ENCODE measurements at places on chromosomes 2 and 18. TPM values are rescaled to one million over a fixed set of nuclear protein-coding genes. Genes with fewer than 3 reads are reported as not detected.

GRCh38 chr18:42296192-42296591 lies 341.2 kb downstream of the PIK3C3 start:
- H3K4me1 ChIP-seq: no peaks in the 10 kb centered on the region
- no peaks in the 10 kb centered on the region for H3K27me3 ChIP-seq
- DNase-seq: no peak
- no peak overlapping the region for H3K4me3 ChIP-seq
- H3K27ac ChIP-seq: no peak overlapping the region
- no peaks in the 10 kb centered on the region for H3K36me3 ChIP-seq

The OTX1 gene
- not detected for total RNA-seq

The LYG2 gene
- total RNA-seq: not detected

The ZSWIM2 gene
- not detected for total RNA-seq

The C2orf80 gene
- total RNA-seq: not detected

- H3K27me3 ChIP-seq: no peaks in the 10 kb centered on the region
- H3K27ac ChIP-seq: no peak overlapping the region
- H3K4me1 ChIP-seq: peaks cover 21% of the 10 kb centered on the region
- H3K4me3 ChIP-seq: no peak overlapping the region
Observed at GRCh38 chr2:229900012-229900411, 21.8 kb downstream of the TRIP12 start.

GRCh38 chr2:134325696-134326095 lies 71.8 kb downstream of the MGAT5 start:
- H3K27me3 ChIP-seq: no peaks in the 10 kb centered on the region
- H3K36me3 ChIP-seq: peaks cover 4% of the 10 kb centered on the region
- H3K27ac ChIP-seq: peak overlapping the region; percentile 15
- H3K4me3 ChIP-seq: no peak overlapping the region

DNA sequence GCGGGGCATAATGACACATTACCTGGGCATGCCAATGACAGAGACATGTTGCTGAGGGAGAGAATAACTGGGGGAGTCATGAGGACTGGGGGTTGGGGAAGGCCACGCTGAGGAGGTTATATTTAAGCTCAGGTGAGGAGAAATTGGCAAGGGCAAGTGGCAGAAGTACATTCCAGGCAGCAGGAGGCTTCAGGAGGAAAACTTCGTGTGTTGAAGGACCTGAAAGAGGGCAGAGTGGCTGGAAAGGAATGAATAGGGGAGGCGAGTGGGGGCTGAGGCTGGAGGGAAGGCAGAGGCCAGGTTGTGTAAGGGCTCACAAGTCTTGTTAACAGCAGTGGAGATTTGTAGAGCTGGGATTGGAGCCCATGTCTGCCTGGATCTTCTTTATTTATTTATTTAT lies 166.3 kb downstream of the RAPGEF4 start:
- H3K4me1 ChIP-seq: no peaks in the 10 kb centered on the region
- H3K27me3 ChIP-seq: peaks cover 28% of the 10 kb centered on the region
- DNase-seq: no peak
- H3K4me3 ChIP-seq: no peak overlapping the region
- H3K36me3 ChIP-seq: no peaks in the 10 kb centered on the region

The SERPINB13 gene
- not detected for total RNA-seq

- H3K4me1 ChIP-seq: no peaks in the 10 kb centered on the region
- no peak overlapping the region for H3K27ac ChIP-seq
Observed at GRCh38 chr2:102295566-102295965, 15.8 kb upstream of the IL1RL1 start.

GRCh38 chr18:32431753-32432152 lies 38.9 kb downstream of the GAREM1 start:
- H3K27ac ChIP-seq: no peak overlapping the region
- no peaks in the 10 kb centered on the region for H3K36me3 ChIP-seq
- H3K4me3 ChIP-seq: no peak overlapping the region
- no peak for DNase-seq

The RNF138 gene
- total RNA-seq: 61.3 TPM

DNA sequence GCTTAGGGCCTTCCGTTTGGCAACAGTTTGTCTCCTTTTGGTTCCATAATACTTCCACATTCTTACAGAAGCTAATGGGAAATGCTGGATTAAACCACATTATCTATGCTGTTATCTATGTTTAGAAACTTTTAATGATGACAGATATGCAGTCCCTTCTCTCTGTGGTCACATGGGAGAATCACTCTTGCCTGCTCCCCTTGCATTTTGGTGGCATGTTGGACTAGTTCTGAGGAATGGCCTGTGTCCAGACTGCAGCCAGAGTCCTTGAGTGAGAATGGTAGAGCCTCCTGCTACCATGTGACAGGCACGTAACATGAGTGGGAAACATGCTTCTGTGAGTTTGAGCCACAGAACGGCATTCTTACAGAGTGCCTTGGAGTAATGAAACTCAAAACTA lies 19.2 kb downstream of the SPTBN1 start:
- H3K27ac ChIP-seq: no peak overlapping the region
- no peak overlapping the region for H3K4me3 ChIP-seq
- DNase-seq: no peak
- H3K4me1 ChIP-seq: peaks cover 6% of the 10 kb centered on the region

- no peak overlapping the region for H3K27ac ChIP-seq
- no peaks in the 10 kb centered on the region for H3K27me3 ChIP-seq
- H3K4me1 ChIP-seq: no peaks in the 10 kb centered on the region
- no peaks in the 10 kb centered on the region for H3K36me3 ChIP-seq
- no peak overlapping the region for H3K4me3 ChIP-seq
Observed at GRCh38 chr2:141647353-141647752, 483.5 kb downstream of the LRP1B start.

The ABCG8 gene
- not detected for total RNA-seq

The SLC4A3 gene
- total RNA-seq: 0.47 TPM

GRCh38 chr18:54254265-54254758 lies 15.0 kb upstream of the POLI start:
- H3K27me3 ChIP-seq: no peaks in the 10 kb centered on the region
- peaks cover 8% of the 10 kb centered on the region for H3K4me1 ChIP-seq
- no peaks in the 10 kb centered on the region for H3K36me3 ChIP-seq
- no peak for DNase-seq

The FBLN7 gene
- 66.3 TPM for total RNA-seq

The TLX2 gene
- total RNA-seq: not detected

DNA sequence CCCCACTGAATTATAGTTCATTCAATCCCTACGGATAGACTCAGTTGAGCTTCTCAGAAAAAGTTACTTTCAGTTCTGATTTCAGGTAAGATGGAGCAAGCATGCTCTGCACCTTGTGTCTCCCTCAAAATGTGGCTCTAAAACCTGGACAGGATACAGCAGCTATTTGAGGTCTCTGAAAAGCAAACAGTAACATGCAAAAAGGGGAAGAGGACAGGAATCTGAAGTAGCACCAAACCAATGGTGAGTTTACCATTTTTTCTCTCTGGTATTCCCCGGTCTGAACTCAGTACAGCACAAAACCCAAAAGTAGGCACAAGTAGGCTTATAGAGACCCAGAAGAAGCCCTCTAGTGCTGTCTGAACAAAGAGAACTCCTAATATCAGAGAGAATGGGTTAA lies 34.1 kb downstream of the LANCL1 start:
- DNase-seq: no peak
- no peaks in the 10 kb centered on the region for H3K27me3 ChIP-seq
- H3K36me3 ChIP-seq: peaks cover 4% of the 10 kb centered on the region

DNA sequence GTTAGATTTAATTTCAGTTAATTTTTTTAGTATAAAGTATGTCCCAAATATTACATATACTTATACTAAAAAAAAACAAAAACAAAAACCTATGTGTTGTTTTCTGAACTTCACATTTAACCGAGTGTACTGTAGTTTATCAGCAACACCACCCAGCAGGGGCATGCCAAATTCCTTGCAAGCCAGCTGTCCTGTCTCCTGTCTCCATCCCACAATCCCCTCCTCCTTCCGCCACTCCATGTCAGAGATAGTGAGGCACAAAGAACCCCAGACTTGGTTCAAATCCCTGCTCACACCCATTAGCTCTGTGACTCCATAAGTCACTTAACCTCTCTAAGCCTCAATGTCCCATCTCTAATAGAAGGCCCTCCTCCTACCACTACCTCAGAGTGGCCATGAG lies 9.4 kb downstream of the CHST10 start:
- DNase-seq: no peak
- no peaks in the 10 kb centered on the region for H3K4me1 ChIP-seq
- H3K36me3 ChIP-seq: no peaks in the 10 kb centered on the region
- H3K4me3 ChIP-seq: no peak overlapping the region
- no peaks in the 10 kb centered on the region for H3K27me3 ChIP-seq
- no peak overlapping the region for H3K27ac ChIP-seq

The HOXD11 gene
- total RNA-seq: not detected

DNA sequence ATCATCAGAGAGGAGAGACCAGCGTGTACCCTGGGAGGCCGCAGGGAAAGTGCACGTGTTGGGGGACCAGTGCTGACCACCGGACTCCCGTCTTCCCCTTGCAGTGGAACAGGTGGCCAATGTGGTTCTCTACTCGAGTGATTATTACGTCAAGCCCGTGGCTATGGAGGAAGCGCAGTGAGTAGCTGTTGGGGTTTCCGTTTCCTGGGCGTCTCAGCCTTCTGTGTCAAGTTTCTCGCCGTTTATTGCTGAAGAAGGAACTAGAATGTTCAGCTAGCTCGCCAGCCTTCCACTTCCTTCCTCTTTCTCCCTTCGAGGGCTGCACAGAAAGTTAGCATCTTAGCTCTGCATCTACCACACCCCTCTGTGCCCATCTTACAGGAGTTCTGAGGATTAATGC lies 22.8 kb upstream of the DGKD start:
- peaks cover 2% of the 10 kb centered on the region for H3K27me3 ChIP-seq

DNA sequence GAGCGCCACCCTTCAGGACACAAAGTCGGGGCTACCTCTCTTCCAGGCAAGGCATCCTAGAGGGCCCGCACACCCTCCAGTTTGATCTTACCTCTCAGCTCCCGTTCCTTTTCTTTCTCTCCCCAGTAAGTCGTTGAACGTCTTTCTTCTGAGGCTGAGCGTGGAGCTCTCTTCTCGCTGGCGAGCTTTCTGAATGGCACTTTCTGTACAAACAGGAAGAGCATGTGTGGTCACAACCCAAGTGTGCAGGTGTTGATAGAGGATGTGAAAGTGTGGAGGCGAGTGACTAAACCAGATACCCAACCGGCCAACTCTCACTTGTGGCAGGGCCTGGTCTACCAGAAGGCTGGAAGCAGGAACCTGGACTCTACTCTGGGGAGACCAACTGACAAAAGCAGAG lies at the start of gene AFF3:
Gene AFF3 (minus strand): TSS at position 198 of the 400 bp plus-strand sequence. CDS start 38,136 bp downstream, outside the sequence.
- DNase-seq: peak; percentile 10
- peaks cover under 1% of the 10 kb centered on the region for H3K36me3 ChIP-seq
- peaks cover 46% of the 10 kb centered on the region for H3K4me1 ChIP-seq
- peak within 1 kb of the TSS; percentile 80 for H3K4me3 ChIP-seq
- no peaks in the 10 kb centered on the region for H3K27me3 ChIP-seq

GRCh38 chr2:172350839-172351479 lies 76.4 kb upstream of the ITGA6 start:
- no peak for DNase-seq
- H3K27ac ChIP-seq: no peak overlapping the region
- no peaks in the 10 kb centered on the region for H3K36me3 ChIP-seq
- no peaks in the 10 kb centered on the region for H3K4me1 ChIP-seq
- no peak overlapping the region for H3K4me3 ChIP-seq

DNA sequence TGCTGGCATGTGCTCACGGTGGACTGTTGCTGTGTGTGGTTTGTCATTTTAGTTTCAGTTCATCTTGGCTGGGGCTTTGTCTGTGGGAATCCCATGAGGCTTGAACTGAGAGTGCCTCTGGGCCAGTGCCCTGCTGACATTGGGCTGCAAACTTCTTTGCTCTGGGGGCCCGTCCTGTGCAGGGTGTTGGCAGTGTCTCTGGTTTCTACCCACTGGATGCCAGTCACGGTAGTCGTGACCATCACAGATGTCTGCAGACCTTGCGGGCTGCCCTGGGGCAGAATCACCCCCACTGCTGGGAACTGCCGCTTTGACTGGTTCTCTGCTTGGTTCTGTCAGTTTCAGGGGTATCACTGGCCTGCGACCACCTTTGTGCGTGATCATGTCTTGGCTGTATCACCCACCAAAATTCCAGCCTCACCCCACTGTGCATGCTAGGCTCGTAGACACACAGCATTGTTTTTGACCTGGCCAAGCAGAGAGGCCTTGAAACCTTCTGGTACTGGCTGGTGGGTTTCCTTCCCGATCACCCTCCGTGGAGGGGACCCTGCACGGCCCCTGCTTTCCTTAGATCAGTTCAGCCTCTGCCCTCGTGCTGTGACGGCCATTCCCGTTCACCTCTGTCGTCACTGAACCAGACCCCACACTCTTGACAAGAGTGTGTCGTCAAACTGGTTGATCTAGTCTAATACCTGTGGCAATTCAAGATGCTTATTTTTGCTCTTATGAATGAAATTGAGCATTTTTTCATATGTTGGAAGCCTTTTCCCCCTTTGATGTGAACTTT lies 57.6 kb downstream of the KCNG2 start:
- H3K4me1 ChIP-seq: peaks cover 5% of the 10 kb centered on the region
- no peaks in the 10 kb centered on the region for H3K27me3 ChIP-seq
- no peak overlapping the region for H3K4me3 ChIP-seq
- H3K36me3 ChIP-seq: no peaks in the 10 kb centered on the region
- no peak overlapping the region for H3K27ac ChIP-seq

The ANKRD30BL gene
- not detected for total RNA-seq

The VRK2 gene
- 13.9 TPM for total RNA-seq

The SERPINB12 gene
- total RNA-seq: not detected

DNA sequence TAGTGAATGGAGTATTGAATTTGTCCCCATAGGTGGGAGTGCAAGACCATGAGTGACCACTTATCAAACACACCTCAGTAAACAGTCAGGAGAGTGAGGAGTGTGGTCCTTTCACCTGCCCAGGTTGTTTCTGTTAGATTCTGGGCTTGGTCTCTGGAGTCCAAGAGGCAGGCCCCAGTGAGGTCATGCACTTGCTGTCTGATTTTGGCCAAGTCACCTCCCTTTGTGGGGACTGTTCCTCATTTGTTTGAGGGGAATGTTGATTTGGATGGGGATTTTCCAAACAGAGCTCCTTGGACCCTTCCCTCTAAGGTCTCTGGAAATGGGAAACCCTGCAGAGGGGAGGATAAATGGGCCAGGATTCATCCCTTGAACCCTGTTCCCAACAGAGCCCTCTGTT lies 7.3 kb downstream of the IL1RN start:
- no peak overlapping the region for H3K27ac ChIP-seq
- no peak overlapping the region for H3K4me3 ChIP-seq
- no peaks in the 10 kb centered on the region for H3K27me3 ChIP-seq
- H3K4me1 ChIP-seq: peaks cover 14% of the 10 kb centered on the region
- H3K36me3 ChIP-seq: no peaks in the 10 kb centered on the region
- DNase-seq: no peak

- H3K4me1 ChIP-seq: no peaks in the 10 kb centered on the region
- no peak overlapping the region for H3K4me3 ChIP-seq
- DNase-seq: no peak
- H3K27ac ChIP-seq: no peak overlapping the region
Observed at GRCh38 chr2:126793885-126794613, 104.6 kb upstream of the TEX51 start.

GRCh38 chr18:74172697-74173433 lies 24.5 kb downstream of the TIMM21 start:
- no peaks in the 10 kb centered on the region for H3K4me1 ChIP-seq
- H3K4me3 ChIP-seq: no peak overlapping the region
- no peak overlapping the region for H3K27ac ChIP-seq
- no peaks in the 10 kb centered on the region for H3K27me3 ChIP-seq
- H3K36me3 ChIP-seq: no peaks in the 10 kb centered on the region

The SPATA3 gene
- not detected for total RNA-seq

All from T-cell (primary cell).